ENCODE measurements at places on chromosomes 1 and 21.

GRCh38 chr1:33985656-33986055, 121.8 kb downstream of the HMGB4 start:
- DNase-seq, result no peak

- no peak for DNase-seq
Observed at GRCh38 chr1:246355411-246356230, 151.5 kb downstream of the SMYD3 start.

DNA sequence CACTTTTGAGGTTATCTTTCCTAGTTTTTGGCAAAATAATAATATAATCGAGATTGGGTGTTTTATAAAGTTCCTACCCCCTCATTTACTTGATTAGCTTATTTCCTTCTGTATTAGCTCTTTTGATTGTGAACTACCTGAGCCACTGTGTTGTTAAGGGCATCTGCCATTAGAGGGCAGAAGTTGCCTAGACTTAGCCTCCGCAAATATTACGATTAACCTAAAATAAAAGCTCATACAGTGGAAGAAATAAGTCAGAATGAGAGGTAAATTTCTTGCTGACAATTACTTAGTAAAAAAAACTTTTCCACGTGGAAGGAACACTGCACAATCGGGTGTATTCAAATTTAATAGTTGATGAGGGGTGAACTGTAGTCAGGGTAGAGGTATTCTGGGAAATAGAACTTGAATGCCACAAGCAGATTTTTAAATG, 2.3 kb downstream of the H3-3A start:
- peak; percentile 50 for DNase-seq

GRCh38 chr1:53902235-53903138, 8.5 kb downstream of the DIO1 start:
- no peak for DNase-seq

DNA sequence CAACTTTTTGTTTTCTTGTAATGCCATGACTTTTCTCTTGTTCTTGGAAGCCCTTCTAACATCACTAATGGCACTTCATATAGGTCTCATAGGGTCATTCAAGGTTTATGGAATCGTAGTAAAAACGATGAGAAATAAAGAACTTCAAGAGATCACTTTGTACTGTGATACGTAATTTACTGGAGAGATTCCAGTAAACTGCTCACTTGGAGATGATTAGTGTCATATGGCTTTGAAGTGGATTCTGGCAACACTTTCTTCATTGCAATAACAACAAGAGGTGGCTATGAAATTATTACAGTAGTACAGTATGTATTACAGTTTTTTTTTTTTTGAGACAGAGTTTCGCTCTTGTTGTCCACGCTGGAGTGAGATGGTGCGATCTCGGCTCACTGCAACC, 103.4 kb downstream of the RUSC1 start:
- DNase-seq, result no peak

DNA sequence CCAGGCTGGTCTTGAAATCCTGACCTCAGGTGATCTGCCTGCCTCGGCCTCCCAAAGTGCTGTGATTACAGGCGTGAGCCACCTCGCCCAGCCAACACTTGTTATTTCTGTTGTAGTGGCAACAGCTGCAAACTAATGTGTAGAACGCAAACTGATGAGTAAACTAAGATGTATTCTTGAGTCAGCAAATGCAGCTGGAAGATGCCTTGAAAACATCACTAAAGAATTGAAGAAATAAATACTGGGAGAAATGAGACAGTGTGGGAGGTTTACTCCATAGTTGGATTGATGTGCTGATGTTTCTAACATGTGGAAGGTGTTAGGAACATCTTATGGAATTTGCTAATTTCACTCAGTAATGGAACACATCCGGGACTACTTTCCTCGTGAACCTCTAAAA, 61.3 kb upstream of the KCNE2 start:
- no peak for DNase-seq

DNA sequence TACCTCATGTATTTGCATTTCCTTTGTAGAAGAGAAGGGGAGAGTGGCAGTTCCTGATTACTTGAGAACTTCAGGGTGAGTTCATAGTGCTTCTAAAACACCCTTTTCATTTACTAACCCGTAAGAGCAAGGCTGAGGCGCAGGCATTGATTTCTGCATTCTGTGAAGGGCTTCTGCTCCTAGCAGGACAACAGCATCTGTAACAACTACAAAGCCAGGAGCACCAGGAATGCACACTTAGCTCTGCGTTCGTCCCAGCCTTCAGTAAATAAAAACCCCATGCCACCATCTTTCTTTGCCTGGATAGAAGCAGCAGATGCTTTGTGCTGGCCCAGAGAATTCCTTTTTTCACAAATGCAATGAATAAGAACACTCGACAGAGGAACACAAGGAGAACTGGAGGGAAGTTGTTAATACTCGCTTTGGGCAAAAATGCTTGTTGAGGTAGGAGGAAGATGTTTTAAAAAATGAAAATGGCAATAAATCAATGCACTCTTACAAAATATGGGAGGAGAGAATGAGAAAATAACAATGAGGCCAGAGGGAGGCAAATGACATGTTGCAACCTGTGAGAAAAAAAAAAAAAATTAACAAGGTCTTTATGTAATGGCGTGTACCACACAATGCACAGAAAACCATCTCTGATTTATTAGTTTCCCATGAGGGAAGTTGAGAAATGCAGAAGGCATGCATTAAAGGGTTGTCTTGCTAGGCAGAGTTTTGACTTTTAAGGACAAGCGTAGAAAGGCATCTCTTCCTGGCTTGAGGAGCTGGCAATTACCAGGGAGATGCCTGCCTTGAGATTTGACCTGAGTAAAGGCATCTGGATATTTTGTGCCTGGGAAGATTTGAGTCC, 418.8 kb downstream of the DISC1 start:
- DNase-seq, result no peak
